ENCODE measurements at places on chromosomes 2 and 18.

- no peak for DNase-seq
Measured at GRCh38 chr2:191961556-191961955, 114.7 kb upstream of the CAVIN2 start.

- DNase-seq, result no peak
Measured at GRCh38 chr2:120174963-120175581, 48.1 kb downstream of the TMEM185B start.

DNA sequence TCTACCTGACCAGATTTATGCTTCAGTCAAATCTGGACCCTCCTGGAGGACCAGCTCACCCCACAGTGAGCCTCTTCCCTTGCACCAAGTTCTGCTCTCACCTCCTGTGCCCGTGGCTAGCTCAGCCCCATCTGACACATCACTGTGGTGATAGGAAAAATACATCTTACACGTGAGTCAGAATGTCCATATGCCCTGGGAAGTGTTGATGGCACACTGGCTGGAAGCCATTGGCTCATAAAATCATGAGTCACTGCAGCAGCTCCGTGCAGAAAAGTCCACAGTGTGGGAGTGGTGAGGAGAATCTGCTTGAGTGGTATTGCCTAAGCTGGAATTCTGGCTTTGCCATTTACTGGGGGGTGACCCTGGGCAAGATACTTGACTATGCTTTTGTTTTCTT lies 42.6 kb upstream of the RAPGEF4 start:
- no peak for DNase-seq

- no peak for DNase-seq
Measured at GRCh38 chr2:33495683-33496082, 19.2 kb downstream of the RASGRP3 start.

DNA sequence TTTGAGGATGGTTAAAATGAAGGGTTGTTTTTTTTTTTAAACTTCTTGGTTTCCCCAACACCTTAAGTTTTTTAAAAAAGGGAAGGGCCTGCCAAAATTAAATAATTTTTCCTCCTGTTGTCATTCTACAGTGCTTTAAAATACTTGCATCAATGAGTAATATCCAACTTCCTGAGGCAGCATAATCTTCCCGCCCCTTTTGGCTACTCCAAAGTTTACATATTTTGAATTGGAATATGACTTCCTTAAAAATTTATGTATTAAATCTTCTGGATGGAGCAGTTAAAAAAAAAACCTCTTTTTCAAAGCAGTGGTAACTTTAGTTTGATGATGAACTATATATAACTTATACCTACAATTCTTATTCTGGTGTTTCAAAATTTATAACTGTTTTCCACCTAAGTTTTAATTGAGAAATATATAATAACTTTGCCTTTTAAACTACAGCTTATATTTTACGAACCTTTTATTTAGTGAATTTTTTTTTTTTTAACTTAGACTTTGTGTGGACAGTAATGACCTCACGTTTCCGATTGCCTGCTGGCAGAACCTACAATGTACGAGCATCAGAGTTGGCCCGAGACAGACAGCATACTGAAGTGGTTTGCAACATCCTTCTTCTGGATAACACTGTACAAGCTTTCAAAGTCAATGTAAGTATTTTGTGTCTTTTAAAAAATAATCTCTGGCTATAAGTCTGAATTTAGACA lies 49.8 kb downstream of the PTPN4 start:
- no peak for DNase-seq

GRCh38 chr2:173990970-173991819 lies 26.0 kb upstream of the SP3 start:
- DNase-seq, result no peak

DNA sequence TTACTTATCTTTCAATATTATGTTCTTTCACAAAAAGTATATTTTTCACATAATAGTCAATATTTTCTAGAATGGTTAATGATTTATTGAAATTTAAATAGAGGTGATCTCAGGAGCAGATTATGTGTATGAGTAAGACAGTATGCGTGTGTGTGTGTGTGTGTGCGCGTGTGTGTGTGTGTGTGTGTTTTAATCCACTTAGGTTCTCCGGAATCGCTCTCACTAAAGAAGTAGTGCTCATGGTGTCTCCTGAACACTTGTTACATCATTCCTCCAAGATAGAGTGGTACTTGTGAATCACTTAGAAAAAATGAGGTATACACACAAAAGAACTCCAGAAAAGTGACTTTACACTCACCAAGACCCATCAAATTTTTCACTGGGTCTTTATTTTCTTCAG lies 91.0 kb upstream of the KCNH7 start:
- DNase-seq, result no peak

DNA sequence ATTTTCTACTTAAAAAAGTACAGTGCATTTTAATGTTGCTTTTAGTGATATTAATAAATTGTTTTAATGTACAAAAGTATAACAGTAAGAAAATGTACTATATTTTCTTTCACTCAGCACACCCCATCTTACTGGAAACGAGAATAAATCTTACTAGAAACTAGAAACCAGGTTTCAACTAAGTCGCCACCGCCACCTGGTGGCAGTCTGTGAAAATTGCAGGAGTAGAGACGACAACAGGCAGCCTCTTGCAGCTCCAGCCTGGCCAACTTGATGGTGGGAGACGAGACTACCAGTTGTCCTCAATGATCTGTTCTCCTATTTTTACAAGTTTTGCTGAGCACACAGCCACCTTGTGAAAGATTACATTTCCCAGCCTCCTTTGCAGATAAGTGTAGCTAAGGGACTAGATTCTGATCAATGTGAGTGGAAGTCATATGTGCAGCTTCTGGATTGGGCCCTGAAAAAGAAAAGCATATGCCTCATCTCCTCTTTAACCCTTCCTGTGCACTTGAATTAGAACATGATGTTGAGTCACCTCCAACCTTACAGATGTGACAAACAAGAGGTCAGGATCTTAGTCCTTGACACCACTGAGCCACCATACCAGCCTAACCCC lies 8.7 kb downstream of the OTOF start:
- DNase-seq, result peak; percentile 19

DNA sequence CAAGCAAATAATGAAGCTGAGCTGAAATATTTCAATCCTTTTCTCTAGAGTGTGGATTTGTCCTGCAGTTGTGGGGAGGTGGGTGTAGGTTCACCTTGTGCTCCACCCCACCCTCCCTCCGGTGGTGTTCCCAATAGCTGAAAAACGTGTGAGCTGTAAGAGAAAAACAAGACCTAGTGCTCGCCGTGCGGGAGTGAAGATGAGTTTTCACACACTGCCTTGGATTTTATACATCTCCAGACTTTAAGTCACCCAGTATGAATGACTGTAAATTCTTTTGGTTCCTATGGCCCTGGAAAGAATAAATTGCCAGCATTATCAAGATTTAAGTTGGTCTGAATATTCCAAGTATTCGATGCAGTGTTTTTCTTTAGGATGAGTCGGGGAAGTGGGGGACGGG lies 1.9 kb upstream of the SOX11 start:
- DNase-seq, result no peak

GRCh38 chr18:57863706-57864105 lies 60.6 kb upstream of the ATP8B1 start:
- DNase-seq, result no peak

- no peak for DNase-seq
Measured at GRCh38 chr18:55421308-55421614, 166.7 kb downstream of the TCF4 start.

DNA sequence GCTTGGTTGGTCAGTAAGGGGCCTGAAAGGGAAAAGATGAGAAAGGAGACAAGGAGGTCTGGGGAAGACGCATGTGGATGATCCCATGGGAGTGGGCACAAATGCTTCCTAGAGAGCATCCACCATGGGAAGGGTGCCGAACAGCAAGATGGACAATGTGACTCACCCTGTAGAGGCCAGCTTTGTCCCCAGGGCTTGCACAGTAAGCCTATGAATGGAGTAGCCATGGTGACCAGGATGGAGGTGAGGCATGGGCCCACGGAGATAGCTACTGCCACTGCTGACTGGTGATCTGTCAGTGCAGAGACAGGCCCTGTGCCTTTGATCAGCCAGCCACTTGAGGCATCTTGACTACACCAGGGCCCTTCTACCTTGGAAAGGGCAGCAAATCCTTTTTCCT lies 172.6 kb downstream of the HAUS1 start:
- no peak for DNase-seq

DNA sequence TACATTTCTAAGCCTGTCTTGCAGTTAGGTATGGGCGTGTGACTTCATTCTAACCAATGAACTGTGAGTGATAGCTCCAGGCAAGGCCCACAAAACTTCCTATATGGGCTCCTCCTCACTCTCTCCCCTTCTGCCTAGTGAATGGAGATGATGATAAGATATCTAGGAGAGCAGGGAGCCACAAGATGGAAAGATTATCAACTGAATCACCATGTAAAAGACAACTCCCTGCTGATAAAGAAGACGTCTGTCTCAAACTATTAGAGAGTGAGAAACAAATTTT lies 237.1 kb downstream of the GPD2 start:
- no peak for DNase-seq

- DNase-seq, result no peak
Measured at GRCh38 chr2:15973481-15974401, 33.4 kb downstream of the MYCN start.

DNA sequence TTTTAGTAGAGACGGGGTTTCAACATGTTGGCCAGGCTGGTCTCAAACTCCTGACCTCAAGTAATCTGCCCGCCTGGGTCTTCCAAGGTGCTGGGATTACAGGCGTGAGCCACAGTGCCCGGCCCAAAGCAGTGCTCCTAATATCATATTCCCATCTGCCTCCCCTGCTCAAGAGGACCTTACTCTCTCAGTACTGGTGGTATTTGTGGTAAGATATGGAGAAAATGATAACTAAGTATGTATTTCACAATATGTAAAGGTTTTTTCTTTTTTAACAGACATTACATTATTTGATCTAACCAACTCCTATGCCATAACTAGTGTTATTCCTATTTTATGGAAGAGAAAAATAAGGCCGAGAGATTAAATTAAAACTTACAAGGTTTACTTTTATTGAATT lies 201.0 kb downstream of the CAMKMT start:
- no peak for DNase-seq

DNA sequence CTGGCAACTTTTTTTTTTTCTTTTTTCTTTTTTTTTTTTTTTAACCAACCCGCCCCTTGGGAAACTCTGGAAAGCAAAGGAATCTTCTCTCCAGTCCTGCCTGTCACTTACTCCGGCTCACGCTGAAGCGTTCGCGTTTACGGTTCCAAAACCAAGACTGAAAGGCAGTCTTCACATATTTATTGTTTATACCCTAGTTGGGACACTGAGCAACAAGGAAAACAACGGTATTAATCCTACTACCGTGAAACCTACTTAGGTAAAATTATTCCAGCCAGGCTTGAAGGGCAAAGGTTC lies 125.4 kb downstream of the OSBPL1A start:
- no peak for DNase-seq

DNA sequence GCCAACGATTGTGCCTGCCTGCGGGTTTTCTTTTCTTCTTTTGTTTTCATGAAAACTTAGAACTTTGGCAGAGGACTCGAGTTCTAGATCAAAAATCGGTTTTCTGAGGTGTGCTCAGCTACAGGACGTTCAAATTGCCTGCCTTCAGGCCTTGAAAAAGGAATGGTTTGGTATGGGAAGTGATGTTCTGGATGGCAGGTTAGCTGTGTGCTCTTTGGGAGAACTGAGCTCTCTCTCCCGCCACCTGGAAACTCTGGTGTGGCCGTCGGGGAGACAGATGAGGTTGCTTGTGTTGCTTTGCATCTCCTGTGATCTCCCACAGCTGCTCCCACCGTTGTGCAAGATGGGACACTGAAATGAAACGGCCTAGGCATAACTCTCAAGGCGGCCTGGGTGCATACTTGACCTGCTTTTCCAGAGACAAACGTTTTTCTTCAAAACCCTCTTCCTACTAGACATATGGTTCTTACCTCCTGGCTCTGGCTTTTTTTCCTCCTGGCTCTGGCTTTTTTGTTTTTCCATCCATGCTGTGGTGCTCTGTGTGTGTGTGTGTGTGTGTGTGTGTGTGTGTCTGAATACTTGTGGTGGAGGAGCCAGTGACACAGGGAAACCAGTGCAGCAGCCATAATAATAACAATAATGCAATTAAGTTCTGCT lies 2.0 kb downstream of the FMNL2 start:
- DNase-seq, result no peak

DNA sequence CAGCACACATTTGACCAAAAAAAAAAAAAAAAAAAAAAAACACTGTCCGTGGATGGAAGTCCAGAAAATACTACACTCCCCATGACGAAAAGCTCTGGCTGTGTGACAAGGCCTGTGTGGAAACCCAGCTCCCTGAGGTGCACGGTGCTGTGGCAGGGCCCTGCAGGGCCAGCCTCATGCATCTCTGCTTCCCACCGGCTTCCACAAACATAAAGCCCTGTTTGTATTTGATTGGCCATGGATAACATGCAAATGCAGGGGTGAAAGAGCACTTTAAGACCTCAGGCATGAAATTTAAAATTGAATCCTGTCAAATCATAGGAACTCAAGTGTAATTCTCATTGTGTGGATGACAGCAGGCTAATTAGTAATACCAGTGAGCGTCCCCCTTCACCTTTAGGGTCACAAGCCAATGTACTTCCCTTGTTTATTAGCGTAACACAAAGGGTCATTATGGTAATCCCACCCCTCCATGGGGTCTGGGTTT lies 757.2 kb downstream of the GALR1 start:
- no peak for DNase-seq

GRCh38 chr2:234823877-234824376 lies 127.9 kb upstream of the SH3BP4 start:
- DNase-seq, result no peak

DNA sequence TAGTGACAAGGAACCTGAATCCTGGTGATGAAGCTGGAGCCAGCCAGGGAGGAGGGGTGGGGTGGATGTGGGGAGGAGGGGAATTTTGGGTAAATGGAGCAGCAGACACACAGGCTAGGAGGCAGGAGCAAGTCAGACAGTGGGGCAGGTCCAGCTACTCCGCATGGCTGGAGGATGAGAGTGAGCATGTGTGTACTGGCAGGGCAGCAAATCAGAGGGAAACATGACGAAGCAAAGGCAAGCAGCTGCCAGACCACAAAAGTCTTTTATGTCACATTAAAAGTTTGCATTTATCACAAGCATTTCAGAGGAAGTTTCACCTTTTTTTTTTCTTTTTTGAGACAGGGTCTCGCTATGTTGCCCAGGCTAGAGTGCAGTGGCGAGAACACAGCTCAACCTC lies 11.9 kb upstream of the KIDINS220 start:
- DNase-seq, result no peak

GRCh38 chr2:210442457-210442856 lies 34.1 kb downstream of the LANCL1 start:
- DNase-seq, result no peak

GRCh38 chr2:64937687-64938491 lies 51.3 kb upstream of the SLC1A4 start:
- no peak for DNase-seq

- DNase-seq, result no peak
Measured at GRCh38 chr18:58269931-58270330, 225.9 kb downstream of the NEDD4L start.

DNA sequence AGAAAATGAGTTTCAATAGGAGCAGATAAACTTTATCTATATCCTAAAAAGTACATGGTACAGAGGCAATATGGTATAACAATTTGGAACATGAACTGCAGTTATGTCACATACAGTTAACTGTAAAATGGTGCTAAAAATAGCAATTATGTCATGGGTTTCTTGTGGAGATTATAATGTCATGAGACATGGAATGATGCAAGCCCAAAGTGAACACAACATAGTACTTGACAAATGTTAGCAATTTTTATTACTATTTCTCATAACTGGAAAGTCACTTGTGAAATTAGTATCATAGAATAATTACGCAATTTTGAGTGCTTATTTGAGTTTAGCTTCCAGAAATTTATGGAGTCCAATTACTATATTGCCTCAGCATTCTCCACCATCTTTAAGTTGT lies 1263.4 kb downstream of the DSC3 start:
- DNase-seq, result no peak

GRCh38 chr2:101643004-101643524 lies 54.4 kb upstream of the MAP4K4 start:
- DNase-seq, result no peak

Measured in stimulated activated CD8-positive, alpha-beta memory T cell treated with anti-CD3 and anti-CD28 coated beads, Interleukin-15, amount 100 ng/mL, for 1 hour (primary cell).